Progenitor cell of endocrine pancreas (in vitro differentiated cells): ENCODE measurements at places on chromosomes 16 and 17.
A peak's percentile ranks its signal among the peaks of the same experiment; 100 is the strongest.

DNA sequence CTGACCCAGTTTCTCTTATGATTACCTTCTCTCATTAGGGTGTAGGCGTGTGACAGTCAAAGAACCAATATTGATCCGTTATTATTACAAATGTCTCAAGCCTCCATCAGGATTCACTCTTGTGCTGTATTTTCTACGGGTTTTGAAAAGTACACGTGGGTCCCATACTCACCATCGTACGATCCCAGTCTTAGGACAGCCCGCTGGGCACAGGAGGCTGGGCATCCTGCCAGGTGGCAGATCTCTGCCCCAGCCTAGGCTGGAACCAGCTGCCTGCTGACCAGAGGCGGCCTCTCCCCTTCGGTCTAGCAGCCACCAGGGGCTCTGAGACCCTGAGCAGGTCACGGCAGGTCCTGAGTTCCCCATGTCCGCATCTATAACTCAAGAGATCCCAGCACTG is 2.0 kb upstream of the METRNL start:
- H3K4me1 ChIP-seq = peaks cover 14% of the 10 kb centered on the region
- H3K36me3 ChIP-seq = peaks cover 2% of the 10 kb centered on the region
- H3K4me3 ChIP-seq = no peak overlapping the region
- H3K27ac ChIP-seq = peak overlapping the region; percentile 45

- H3K27me3 ChIP-seq = no peaks in the 10 kb centered on the region
- peak overlapping the region; percentile 13 for H3K27ac ChIP-seq
- peaks cover 5% of the 10 kb centered on the region for H3K4me1 ChIP-seq
- no peak for DNase-seq
- peaks cover 15% of the 10 kb centered on the region for H3K36me3 ChIP-seq
Observed at GRCh38 chr16:81616321-81617020, 162.6 kb upstream of the PLCG2 start.

GRCh38 chr17:76969598-76970172 is 101.5 kb downstream of the MGAT5B start:
- H3K27me3 ChIP-seq = peaks cover 46% of the 10 kb centered on the region
- H3K27ac ChIP-seq = peak overlapping the region; percentile 96
- no peaks in the 10 kb centered on the region for H3K36me3 ChIP-seq
- H3K4me3 ChIP-seq = peak overlapping the region; percentile 78
- peaks cover 8% of the 10 kb centered on the region for H3K4me1 ChIP-seq
- no peak for DNase-seq

DNA sequence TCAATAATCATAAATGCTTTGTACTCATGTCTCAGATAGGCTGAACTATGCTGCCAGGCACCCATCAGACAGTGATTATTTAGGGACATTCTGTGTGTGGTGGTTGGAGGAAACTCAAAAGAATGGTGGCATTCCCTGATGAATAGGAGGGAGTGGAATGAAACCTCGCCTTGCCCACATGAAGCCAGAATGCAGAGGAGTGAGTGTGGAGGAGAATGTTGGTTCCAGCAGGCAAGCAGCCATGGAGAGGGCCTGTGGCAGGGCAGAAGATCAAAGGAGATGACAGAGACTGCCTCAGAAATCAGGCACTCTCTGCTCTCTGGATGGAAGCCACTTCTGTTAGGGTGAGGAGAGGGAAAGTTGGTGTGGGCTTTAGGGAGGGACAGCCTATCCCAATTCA is 22.5 kb downstream of the KCTD19 start:
- no peaks in the 10 kb centered on the region for H3K4me1 ChIP-seq
- no peak for DNase-seq
- H3K27ac ChIP-seq = no peak overlapping the region

DNA sequence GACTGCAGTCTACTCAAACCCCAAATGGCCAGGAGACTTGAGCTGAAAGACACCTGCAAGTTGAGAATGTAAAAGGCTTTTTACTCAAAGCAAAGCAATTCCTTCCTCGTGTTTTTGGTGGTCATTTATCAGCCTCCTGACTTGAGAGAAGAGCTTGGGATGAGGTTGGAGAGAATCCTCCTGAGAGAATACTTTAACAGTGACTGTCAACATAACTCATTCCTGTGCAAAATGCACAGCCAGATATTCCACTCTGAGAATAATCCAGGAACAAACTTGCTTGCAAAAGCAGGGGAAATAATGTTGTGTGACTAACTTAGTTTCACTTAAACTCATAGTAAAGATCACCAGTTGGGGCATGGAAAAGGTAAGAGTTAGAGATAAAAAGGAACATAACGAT is 53.4 kb downstream of the SNTB2 start:
- peaks cover 4% of the 10 kb centered on the region for H3K4me1 ChIP-seq
- H3K27ac ChIP-seq = no peak overlapping the region
- H3K4me3 ChIP-seq = no peak overlapping the region
